ENCODE measurements at places on chromosomes 6 and 20.

DNA sequence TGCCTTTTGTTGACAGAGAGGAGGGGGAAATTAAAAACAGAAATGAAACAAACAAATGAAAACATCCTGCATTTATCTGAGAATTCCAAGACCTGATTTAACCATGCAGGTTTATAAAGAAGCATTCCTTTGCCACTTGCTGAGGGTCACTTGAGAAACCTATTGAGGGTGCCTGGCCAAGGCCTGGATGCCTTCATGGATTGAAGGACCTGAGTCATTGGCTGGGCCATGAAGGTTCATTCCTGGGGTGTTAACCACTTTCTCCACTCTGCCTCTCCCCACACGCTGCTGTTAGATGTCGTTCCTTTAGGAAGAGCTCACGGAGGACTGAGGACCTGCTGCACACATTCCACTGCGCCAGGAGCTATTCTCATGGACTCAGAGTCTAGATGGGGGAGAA lies 49.7 kb downstream of the DAAM2 start:
- no peak for DNase-seq

DNA sequence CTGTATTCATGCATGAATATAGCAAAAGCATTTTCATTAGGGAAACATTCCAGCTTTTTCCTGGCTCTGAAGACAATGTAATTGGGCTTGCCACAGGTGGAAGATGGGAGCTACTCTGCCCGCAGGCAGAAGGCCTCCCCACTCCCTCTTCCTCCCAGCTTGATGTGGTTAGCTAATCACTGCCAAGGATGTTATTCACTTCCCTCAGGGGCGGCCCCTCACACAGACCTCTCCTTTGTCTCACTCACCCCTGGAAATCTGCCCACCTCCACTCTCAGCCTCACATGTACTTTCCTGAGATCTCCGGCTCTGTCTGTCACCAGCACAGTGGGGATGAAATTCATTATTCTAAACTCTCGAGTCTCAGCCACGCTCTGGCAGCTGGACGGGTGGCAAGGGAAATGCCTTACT lies 100.7 kb downstream of the ANKRD60 start:
- DNase-seq, result no peak

- no peak for DNase-seq
Observed at GRCh38 chr6:16004934-16005679, 123.8 kb upstream of the MYLIP start.

DNA sequence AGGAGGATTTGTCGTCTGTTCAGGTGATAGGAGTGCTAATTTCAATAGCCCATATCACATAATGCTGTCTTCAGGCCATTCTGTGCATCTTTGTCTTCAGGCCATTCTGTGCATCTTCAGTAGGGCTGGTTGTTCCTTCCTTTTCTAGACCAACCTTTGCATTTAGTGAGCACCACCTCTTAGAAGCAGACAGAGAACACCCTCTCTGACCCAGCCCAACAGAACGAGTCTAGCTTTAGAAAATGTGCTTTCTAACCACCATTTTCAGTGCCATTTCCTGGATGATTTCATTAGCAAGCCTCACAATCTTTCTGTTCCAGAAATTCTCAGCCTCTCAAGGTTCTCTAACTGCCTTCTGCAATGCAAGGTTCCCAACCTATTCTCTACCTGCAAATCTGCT lies 215.3 kb upstream of the KCNQ5 start:
- no peak for DNase-seq

DNA sequence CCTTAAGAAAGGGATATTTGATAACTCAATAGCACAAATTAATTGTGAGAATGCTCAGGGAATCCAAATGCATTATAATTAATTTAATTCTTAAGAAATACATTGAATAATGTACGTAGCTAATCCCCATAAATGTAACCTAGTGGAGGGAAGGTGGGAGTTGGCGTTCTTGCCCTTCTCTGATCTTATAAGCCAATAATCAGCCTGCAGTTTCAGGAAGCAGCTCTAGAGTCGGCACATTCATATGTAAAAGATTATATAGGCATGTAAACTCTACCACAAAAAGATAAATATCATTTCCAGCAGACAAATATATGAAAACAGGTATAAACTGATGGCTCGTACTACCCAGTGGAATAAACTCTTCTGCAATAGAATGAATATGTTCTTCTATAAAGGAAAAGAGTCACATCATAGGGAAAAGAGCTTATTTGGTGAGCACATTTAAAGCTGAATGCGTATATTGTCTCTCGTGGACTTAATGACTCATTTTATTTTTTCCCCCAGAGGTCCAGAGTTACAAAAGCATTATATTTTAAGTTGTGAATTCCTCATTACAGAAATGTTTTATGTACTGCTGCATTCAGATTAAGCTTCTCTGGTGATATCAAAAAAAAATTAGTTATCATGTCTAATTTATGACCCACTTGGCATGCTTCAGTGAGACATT lies 112.2 kb downstream of the TFAP2A start:
- no peak for DNase-seq

DNA sequence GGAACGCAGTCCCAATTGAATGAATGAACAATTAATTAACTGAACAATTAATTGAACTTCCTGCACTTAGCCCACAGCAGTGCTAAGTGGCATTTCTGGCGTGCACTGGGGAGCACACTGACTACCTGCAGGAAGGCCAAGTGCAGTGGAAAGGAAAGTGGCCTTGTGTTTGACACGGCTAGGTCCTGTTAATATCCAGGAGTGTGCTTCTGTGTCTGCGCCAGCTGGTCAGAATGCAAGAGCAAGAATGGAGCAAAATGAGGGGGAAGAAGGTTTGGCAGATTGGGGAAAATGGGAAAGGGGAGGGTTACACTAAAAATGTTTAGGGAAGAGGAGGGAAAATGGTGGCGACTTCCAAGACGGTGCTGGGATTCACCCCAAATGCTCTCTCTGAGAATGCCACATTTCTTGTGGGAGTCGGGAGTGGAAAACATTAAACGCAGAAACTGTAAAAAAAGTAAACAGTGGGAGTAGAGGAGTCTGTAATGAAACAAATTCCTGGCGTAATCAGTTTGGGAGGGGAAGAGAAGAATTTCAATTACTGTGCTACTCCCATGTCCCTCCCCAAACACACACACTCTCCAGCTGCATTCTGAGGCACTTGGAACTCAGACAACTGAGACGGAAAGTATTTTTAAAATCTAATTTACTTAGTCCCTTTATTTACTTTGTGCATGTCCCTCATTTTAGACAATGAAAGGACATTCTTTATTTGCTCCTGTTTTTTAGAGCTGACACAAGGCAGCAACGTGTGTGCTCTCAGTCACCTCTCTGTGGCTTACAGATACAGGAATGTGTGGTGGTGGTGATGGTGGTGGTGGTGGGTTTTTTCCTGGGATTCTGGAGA lies 64.1 kb downstream of the CLIC5 start:
- DNase-seq, result no peak

GRCh38 chr20:2694008-2694471 lies 1.5 kb downstream of the EBF4 start:
- no peak for DNase-seq

DNA sequence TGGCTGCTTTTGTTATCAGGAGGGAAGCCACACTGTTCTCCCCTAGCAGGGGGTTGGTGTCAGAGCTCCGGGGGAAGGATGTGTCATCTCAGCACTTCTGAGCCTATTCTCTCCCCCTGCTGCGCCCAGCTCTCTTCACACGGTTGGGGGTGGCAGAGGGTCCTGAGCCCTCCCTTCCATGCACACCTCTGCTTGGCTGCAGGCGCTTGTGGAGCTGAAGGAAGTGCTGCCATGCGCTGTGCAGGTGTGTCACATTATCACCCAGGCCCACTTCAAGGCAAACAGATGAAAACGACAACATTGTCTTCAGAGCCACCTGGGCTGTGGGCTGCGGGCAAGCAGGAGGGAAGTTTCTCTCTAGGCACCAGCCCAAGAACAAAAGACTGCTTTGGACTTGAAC lies 263.4 kb downstream of the BMP7 start:
- DNase-seq, result no peak

GRCh38 chr6:30447237-30447636 lies 42.1 kb upstream of the HLA-E start:
- no peak for DNase-seq

DNA sequence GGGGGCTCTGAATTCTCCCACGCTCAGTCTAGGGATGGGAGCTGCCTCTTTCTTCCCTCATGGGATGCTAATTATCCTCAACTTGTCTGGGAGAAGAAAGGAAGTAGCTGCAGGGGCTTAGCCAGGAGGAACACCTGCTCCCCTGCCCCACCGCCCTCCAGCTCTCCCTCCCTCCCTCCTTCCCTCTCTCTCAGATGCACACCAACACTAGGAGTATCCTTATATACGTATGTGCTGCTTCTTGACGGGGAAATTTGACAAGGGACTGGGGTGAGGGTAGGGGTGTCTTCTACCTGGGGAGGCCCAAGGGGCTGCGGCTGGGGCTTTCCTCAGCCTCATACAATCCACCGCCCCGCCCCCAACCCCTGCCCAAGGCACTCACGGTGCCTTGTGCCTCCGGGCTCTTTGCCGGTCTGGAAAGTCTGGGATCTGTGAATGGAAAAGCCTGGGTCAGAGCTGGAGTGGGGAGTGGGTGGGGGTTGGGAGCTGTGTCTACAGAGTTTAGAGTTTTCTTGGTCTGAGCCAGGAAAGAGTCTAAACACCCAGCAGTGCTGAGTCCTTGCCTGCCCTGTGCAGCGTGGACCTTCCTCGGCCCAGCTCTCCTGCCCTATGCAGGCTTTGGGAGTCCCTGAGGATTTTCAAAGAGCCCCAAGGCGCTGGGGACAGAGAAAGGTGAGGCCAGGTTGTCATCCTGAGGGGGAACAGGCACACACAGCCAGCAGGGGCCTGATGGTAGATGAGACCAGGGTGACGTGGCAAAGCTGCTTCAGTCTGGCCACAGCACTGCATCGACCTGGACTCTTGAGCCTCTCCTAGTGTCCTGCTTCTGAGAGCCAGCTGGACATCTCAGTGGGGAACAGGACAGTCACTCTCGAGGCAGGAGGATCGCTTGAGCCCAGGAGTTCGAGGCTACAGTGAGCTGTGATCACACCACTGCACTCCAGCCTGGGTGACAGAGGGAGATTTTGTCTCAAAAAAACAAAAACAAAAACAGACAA lies 29.3 kb upstream of the EMILIN3 start:
- DNase-seq, result no peak

All from AML-193 (cell line).